ENCODE measurements at places on chromosomes 11 and 22. TPM values are rescaled to one million over a fixed set of nuclear protein-coding genes. Genes with fewer than 3 reads are reported as not detected.

- H3K4me1 ChIP-seq = no peaks in the 10 kb centered on the region
- no peaks in the 10 kb centered on the region for H3K36me3 ChIP-seq
Observed at GRCh38 chr11:37390576-37391083, 792.6 kb upstream of the RAG2 start.

C11orf65 gene
- 0.59 TPM for total RNA-seq

DNA sequence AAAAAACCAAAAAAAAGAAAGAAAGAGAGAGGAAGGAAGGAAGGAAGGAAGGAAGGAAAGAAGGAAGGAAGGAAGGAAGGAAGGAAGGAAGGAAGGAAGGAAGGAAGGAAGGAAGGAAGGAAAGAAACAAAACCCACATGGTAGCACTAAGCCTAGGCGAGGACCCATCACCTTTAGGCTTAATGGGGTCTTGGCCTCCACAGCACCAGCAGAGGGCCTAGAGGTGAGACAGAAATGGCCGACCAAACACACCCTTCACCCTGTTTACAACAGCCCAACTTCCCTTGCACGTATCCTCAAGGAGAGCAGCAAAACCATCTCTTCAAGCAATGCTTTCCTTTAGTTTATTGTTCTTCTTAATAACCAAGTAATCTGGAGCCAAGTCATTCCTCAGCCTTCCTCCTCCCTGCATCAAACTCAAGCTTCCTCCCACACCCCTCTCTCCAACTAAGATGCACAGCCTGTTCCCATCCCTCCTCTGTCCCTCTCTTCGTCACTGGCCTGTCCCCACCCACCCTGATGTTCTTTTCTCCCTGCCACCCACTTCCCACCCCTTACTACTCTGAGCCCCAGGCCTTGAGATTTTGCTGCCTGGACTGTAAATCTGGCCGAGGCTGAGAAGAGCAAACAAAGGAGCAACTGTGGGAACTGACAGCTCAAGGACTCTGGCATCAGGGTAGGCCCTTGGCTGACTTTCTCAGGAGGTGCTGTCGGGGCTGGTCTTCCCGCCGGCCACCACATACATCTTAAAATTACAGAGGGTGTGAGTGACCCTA, 26.0 kb downstream of the POU2AF1 start:
- no peak overlapping the region for H3K27ac ChIP-seq
- DNase-seq = no peak
- H3K4me1 ChIP-seq = no peaks in the 10 kb centered on the region
- no peaks in the 10 kb centered on the region for H3K27me3 ChIP-seq
- no peaks in the 10 kb centered on the region for H3K36me3 ChIP-seq

GRCh38 chr11:45347348-45348082, 61.4 kb upstream of the SYT13 start:
- no peak overlapping the region for H3K27ac ChIP-seq
- no peak overlapping the region for H3K4me3 ChIP-seq
- no peak for DNase-seq
- peaks cover 18% of the 10 kb centered on the region for H3K27me3 ChIP-seq
- no peaks in the 10 kb centered on the region for H3K4me1 ChIP-seq

DNA sequence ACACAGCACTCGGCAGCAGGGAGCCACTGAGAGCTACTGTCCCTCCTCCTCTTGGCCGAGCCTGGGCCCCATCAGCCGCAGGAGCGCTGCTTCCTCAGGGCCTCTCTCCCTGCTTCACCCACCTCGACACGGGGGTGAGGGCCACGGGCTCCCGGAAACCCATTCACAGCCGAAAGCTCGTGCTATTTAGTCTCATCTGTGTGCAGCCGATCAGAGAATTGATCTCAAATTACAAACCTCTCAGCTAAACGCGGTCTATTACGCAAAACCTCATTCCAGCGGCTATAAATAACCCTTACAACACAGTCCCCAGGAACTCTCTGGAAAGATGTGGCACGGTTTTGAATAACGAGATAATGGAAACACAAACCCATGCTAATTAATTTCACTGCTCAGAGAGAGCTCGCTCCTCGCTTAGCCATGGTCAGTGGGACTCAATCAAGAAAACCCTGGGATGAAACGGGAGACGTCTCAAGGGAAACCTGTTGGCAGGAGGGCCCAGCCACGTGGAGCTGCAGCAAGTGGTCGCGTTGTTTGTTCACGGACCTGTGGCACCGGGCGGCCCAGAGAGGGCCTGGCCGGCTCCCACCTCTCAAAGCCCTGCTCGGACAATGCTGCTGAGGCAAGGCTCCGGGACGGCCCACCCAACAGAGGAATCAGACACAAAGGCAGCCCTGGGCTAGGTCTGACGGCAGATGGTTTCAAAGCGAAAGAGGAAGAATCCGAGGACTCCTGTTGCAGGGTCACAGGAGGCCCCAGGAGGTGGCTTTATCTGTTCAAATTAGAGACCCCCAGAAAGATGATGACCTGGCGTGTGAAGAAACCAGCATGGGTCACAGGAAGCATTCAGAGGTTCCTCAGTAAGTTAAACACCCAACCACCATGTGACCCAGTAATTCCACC, 210.5 kb downstream of the CTTN start:
- H3K4me3 ChIP-seq = no peak overlapping the region
- H3K36me3 ChIP-seq = no peaks in the 10 kb centered on the region
- H3K4me1 ChIP-seq = no peaks in the 10 kb centered on the region
- H3K27me3 ChIP-seq = no peaks in the 10 kb centered on the region

ACO2 gene
- total RNA-seq = 77.7 TPM

POU2AF3 gene
- 0.87 TPM for total RNA-seq

GRCh38 chr22:46337870-46338269, 2.4 kb downstream of the TRMU start:
- H3K27ac ChIP-seq = no peak overlapping the region
- H3K4me3 ChIP-seq = no peak overlapping the region
- DNase-seq = no peak
- H3K4me1 ChIP-seq = peaks cover 34% of the 10 kb centered on the region
- no peaks in the 10 kb centered on the region for H3K27me3 ChIP-seq

- H3K4me1 ChIP-seq = no peaks in the 10 kb centered on the region
- H3K27me3 ChIP-seq = no peaks in the 10 kb centered on the region
- no peak overlapping the region for H3K27ac ChIP-seq
- no peak for DNase-seq
Observed at GRCh38 chr11:61532134-61533038, 23.8 kb downstream of the LRRC10B start.

DNA sequence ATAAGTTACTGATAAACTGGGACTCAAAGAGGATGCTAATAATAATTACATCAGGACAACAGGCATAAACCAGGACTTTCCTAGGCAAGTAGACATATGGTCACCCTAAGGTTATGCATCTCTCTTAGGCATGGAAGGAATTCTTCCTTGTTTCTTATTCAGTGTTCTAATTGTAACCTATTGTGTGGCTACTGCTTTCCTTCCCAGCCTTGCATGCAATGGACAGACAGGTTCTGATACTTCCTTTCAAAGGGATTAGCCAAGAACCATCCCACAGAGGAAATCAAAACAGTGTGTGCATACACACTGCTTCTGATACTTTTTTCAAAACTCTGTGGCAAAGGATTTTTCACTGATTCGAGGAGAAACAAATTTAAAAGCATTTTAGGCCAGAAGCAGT, 48.3 kb downstream of the RRAS2 start:
- H3K27ac ChIP-seq = no peak overlapping the region
- no peak for DNase-seq
- no peak overlapping the region for H3K4me3 ChIP-seq
- no peaks in the 10 kb centered on the region for H3K36me3 ChIP-seq
- H3K27me3 ChIP-seq = no peaks in the 10 kb centered on the region
